CD4-positive, alpha-beta memory T cell (primary cell): ENCODE measurements at places on chromosomes 5 and 9.

DNA sequence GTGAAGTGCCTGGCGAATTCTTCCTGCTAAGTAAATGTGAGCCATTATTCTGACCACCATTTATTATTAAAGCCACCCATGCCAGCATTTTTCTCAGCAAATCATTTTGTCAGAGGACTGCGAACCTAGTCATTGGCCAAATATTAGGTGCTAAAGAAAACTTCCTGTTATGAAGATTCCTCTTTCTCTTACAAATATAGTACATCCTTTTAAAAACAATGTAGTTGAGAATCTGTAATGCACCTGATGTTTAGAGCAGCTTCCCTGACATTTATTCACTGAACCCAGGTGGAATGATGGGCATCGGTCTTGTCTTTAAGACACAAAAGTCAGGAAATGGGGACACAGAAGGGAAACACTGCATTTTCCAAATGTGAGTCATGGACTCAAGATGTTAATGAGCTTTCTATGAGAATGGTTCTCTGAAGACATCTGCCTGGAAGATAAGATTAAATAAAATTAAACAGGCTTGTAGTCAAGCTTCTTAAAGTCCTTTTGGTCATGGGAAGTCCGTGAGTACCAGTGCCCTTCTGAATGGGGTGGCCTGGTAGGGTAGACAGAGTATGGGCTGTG, 290.6 kb downstream of the FBXL7 start:
- H3K36me3 ChIP-seq, result no peaks in the 10 kb centered on the region
- no peak overlapping the region for H3K27ac ChIP-seq
- H3K4me1 ChIP-seq, result no peaks in the 10 kb centered on the region
- no peak overlapping the region for H3K4me3 ChIP-seq
- DNase-seq, result no peak
- no peaks in the 10 kb centered on the region for H3K27me3 ChIP-seq

GRCh38 chr5:119367502-119368237, 11.9 kb downstream of the TNFAIP8 start:
- peaks cover 87% of the 10 kb centered on the region for H3K4me1 ChIP-seq
- no peaks in the 10 kb centered on the region for H3K27me3 ChIP-seq
- H3K4me3 ChIP-seq, result no peak overlapping the region
- DNase-seq, result no peak
- no peaks in the 10 kb centered on the region for H3K36me3 ChIP-seq

DNA sequence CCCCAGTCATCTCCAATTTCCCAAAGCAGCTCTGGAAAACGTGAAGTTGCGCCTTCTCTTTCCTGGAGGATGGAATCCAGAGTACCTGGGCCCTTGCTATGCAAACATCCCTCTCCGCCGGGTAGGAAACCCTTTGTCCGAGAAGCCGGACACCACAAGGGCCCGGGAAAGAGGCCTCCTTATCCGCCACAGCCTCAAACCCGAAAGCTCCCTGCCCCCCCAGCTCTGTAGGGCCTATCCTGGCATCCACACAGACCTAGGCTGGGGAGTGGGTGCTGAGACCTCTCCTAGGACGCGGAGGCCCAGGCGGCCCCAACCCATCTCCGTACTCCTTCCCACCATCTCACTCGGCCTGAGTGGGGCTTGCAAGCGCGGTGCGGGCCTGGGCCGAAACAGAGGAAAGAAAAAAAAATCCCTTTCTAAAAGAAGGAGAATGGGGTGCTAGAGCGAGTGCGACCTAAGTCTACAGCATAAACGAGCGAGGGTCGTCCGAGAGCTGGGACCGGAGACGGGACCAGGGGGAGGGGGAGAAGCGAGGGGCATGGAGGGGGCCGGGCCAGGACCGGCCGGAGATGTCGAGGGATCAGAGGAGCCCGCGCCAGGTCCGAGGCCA, 624 bp downstream of the FBXW11 start:
- peak overlapping the region; percentile 93 for H3K4me3 ChIP-seq
- H3K27ac ChIP-seq, result peak overlapping the region; percentile 93
- H3K27me3 ChIP-seq, result no peaks in the 10 kb centered on the region
- peaks cover 60% of the 10 kb centered on the region for H3K4me1 ChIP-seq
- peak; percentile 42 for DNase-seq
- H3K36me3 ChIP-seq, result no peaks in the 10 kb centered on the region

- H3K27me3 ChIP-seq, result no peaks in the 10 kb centered on the region
- no peaks in the 10 kb centered on the region for H3K36me3 ChIP-seq
- DNase-seq, result no peak
Observed at GRCh38 chr9:99357575-99357974, 135.5 kb downstream of the SEC61B start.

GRCh38 chr9:37329576-37329975, 92.9 kb upstream of the GRHPR start:
- DNase-seq, result peak; percentile 10
- no peaks in the 10 kb centered on the region for H3K36me3 ChIP-seq
- no peak overlapping the region for H3K27ac ChIP-seq
- H3K27me3 ChIP-seq, result no peaks in the 10 kb centered on the region
- no peak overlapping the region for H3K4me3 ChIP-seq

DNA sequence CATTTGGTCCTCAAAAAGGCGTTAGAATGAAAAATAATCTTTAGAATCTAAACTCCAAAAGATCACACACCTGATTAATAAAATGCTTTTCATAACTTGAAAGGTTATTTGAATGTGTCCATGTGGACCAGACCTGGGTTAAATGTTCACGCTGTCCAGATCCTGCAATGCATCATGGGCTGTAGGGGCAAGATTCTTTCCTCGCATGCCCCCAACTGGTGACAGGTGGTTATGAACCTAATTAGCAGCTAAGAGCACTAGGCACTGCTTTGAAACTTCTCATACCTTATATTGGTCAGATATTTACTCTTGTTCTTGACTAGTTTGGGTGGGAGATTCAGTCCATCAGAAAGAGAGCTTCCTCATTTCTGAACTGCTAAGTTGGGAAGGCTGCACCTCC, 19.3 kb upstream of the PIP5K1B start:
- no peaks in the 10 kb centered on the region for H3K36me3 ChIP-seq
- no peak for DNase-seq
- H3K4me3 ChIP-seq, result no peak overlapping the region

DNA sequence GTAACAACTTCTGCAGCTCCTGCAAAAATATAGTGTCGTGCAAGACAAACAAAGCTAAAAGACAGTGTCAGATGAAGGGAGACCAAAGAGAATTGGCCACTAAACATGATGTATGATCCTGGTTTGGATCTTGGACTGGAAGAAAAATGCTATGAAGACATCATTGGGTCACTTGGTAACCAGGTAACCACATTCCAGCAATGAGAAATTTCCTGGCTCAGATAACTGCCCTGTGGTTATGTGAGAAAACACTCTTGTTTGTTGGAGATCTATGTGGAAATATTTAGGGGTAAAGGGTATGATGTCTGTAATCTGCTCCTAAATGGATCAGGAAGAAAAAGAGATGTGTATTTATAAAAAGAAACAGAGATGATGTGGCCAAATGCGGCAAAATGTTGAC, 45.5 kb upstream of the ANKRD33B start:
- H3K4me1 ChIP-seq, result no peaks in the 10 kb centered on the region
- H3K4me3 ChIP-seq, result no peak overlapping the region
- no peaks in the 10 kb centered on the region for H3K27me3 ChIP-seq
- H3K36me3 ChIP-seq, result no peaks in the 10 kb centered on the region
- no peak overlapping the region for H3K27ac ChIP-seq
- DNase-seq, result no peak

DNA sequence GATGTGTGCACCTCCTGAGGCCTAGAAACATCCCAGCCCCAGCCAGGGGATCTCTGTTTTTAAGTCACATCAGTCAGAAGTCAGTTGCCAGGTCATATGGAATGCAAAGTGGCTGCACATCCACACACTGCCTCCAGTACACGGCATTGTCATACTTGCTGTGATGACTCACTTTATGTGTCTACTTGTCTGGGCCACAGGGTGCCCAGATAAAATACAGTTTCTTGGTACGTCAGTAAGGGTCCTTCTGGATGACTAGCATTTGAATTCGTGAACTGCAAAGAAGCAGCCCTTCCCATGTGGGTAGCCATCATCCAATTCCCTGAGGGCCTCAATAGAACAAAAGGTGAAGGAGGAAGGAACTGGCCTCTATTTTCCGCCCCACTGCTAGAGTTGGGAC, 27.7 kb downstream of the AUH start:
- no peak overlapping the region for H3K4me3 ChIP-seq
- H3K36me3 ChIP-seq, result no peaks in the 10 kb centered on the region
- H3K27me3 ChIP-seq, result no peaks in the 10 kb centered on the region
- H3K4me1 ChIP-seq, result no peaks in the 10 kb centered on the region
- DNase-seq, result no peak

DNA sequence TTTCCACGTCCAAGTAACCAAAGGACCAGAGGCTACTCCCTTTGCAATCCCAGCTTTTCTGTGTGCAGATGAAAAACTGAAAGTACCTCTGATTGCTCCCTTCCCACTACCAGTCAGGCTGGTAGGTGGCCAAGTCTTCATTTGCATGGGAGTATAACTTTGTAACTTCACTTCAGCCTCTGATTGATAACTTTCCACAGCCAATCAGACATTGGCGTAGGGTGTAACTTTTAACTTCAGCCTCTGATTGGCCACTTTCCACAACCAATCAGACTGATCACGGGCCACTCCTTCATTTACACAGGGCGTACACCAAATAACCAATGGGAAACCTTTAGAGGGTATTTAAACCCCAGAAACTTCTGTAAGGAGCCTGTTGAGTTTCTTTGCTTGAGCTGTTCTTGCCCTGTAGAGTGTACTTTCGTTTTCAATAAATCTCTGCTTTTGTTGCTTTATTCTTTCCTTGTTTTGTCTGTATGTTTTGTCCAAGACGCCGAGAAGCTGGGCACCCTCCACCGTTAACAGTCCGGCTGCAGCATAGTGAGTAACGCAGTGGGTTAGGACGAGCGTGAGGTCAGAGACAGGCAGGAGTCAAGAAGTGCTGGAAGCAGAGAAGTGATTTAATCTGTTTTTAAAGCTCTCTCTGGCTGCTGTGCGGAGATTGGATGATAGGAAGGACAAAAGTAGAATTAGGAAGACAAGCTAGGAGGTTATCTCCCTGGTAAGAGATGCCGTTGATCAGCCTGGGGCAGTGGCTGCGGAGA, 3.5 kb upstream of the EXOSC2 start:
- H3K4me3 ChIP-seq, result no peak overlapping the region
- no peak overlapping the region for H3K27ac ChIP-seq
- no peak for DNase-seq

- no peaks in the 10 kb centered on the region for H3K27me3 ChIP-seq
- H3K36me3 ChIP-seq, result no peaks in the 10 kb centered on the region
- no peak within 1 kb of the TSS for H3K4me3 ChIP-seq
- DNase-seq, result no peak
- no peak within 1 kb of the TSS for H3K27ac ChIP-seq
- H3K4me1 ChIP-seq, result no peaks in the 10 kb centered on the region
Observed at GRCh38 chr5:84384604-84385575, at the start of gene EDIL3. EDIL3 (minus strand) TSS chr5:84384880; CDS start chr5:84384374, 506 bp downstream.
